ENCODE measurements at places on chromosomes 16 and 17.

DNA sequence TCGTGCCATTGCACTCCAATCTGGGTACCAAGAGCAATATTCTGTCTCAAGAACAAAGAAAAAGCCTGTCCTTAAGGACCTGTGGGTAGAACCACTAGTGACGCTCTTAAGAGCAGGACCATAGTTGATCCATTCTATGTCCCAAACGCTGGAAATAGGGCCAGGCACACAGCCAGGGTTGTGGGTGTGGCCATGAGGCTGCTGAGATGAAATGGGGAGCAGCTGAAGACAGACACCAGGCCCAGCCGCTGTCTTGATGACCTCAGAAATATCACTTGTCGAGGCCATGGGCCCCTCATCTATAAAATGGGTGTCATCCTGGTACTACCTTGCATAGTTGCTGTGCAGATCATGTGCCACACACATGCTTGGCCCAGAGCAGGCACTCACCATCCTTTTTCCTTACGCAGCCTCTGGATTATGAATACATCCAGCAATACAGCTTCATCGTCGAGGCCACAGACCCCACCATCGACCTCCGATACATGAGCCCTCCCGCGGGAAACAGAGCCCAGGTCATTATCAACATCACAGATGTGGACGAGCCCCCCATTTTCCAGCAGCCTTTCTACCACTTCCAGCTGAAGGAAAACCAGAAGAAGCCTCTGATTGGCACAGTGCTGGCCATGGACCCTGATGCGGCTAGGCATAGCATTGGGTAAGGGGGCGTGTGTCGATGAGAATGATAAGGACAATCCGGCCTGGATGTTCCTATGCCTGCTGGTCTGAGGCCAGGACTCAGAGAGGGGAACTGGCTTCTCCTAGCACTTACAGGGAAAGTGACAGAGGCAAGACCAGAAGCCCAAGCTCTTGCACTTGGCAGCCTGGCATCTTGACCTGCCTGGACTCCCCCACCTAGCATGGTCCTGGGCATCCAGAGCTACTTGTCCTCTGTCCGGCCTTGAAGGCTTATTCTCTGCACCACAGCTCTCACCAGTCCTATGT lies 25.5 kb downstream of the CDH5 start:
- DNase-seq, result no peak

DNA sequence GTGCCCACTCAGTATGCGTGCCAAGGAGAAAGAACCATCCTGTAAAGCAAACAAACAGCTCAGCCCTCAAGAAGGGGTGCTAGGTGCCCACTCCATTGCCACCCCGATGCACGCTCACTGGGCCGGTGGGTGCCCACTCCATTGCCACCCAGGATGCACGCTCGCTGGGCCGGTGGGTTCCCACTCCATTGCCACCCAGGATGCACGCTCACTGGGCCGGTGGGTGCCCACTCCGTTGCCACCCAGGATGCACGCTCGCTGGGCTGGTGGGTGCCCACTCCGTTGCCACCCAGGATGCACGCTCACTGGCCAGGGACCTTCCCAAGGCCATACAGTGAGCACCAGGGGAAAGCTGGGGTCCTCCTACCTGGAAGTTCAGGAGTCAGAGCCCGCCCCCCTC lies 28.1 kb downstream of the HASPIN start:
- DNase-seq, result no peak

- no peak for DNase-seq
Measured at GRCh38 chr17:4438162-4438944, 4.6 kb downstream of the SPNS3 start.

- DNase-seq, result no peak
Measured at GRCh38 chr16:11225677-11226549, 30.1 kb downstream of the SOCS1 start.

DNA sequence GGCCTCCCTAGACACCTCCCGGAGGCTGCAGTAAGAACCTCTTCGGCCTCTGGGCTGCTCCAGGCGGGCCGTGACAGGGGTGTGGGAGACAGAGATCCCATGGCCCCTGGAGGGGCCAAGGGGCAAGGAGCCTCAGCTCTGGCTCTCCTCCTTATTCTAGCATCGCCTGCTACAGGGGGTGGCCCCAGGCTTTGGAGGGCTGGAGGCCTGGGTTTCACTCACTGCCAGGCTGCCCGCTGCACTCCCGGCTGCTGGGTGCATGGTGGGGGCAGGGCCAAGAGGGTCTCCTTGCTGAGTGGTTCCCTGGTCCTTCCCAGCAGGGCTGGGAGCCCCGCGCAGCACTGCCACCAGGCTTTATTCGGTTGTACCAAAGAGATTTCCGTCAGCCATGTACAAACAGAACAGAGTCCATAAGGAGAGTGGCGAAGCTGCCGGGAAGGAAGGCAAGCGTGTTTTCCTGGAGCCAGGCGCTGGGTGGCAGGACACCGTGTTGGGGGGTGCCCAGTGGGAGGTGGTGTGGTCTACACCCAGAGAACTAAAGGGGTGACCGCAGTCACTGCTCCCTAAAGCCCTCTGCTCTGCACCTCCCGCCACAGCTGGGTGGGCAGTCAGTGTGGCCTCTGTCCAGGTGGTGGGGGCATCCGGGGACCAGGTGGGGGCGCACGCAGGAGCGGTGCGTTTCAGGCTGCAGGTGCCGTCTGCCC lies 2.0 kb downstream of the NPB start:
- DNase-seq, result no peak

DNA sequence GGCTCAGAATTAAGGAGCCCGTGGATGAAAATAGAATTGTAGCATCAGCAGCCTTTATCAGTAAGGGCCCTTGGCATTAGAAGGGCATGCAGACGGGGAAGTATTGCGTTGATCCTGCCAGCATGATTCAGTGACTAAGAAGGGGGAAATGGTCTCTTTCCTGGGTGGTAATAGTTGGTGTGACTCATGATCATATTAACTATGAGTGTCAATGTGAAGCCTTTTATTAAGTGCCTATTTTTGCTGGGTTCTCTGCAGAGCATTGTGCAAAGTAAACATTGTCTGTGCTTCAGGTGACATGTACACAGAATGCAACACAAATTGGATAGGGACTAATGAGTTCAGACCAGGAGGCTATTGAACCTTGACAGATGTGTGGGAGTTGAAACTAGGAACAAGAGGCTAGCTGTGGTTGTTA lies 24.5 kb downstream of the RCVRN start:
- DNase-seq, result peak; percentile 75

- no peak for DNase-seq
Measured at GRCh38 chr17:80953471-80954315, 37.9 kb upstream of the CHMP6 start.

- no peak for DNase-seq
Measured at GRCh38 chr16:66258916-66259845, 107.3 kb upstream of the CDH5 start.

DNA sequence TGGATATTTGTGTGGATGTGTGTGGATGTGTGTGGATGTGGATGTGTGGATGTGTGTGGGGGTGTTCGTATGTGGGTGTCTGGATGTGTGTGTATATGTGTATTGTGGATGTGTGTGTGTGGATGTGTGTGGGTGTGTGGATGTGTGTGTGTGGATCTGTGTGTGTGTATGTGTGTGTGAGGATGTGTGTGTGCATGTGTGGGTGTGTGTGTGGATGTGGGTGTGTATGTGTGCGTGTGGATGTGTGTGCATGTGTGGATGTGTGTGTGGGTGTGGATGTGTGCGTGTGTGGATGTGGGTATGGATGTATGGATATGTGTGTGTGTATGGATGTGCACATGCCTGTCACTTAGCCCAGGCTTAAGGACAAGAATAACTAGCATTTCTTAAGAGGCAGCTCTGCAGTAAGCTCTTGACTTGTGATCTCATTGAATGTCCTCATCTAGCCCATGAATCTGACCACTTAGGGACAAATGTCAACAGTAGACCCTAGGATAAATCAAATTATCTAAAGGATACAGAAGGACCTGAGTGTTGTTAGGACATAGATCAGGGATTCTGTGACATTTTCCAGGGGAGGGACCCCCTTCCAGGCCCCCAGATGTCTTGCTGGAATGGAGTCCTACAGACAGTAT lies 83.5 kb downstream of the BMERB1 start:
- no peak for DNase-seq

- no peak for DNase-seq
Measured at GRCh38 chr17:43545383-43545632, 832 bp downstream of the ETV4 start.

- DNase-seq, result no peak
Measured at GRCh38 chr16:78762222-78762621, 662.8 kb downstream of the WWOX start.

DNA sequence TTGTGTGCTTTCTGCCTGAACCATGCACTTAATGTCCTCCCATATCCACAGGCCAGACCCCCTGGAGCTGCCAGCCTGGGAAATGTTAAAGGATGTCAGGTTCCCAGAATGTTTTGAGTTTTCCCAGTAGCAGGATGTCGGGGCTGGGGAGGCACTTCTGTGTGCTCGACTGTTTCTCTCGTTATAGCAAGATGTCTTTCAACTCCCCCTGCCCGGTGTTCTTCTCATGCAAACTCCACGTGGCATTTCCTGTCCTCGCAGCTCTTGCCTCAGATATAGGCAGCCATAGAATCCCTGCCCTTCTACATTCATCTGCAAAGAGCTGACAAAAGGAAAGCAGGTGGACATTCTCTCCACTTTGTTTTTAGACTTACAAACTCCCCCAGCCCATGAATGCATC lies 457.2 kb upstream of the CDH11 start:
- DNase-seq, result no peak

GRCh38 chr16:16189842-16190241 lies 33.5 kb downstream of the ABCC6 start:
- no peak for DNase-seq

DNA sequence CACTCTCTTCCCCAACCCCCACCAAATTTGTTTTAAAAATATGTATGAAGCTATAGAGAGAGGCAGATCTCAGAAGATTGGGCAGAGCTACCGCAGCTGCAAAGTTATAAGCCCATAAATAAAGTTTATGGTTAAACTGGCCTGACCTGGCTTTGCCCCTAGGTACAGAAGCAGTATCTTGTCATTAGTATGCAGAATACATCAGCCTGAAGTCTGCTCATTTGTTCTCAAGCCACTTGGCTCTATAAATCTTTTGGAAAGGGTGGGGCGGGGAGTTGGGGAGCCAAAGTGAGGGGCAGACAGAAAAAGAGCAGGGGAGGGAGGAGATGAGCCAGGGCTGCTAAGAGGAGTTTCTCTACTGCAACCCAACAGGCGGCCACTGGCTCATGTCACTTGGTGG lies 113.2 kb downstream of the SOX9 start:
- no peak for DNase-seq

- no peak for DNase-seq
Measured at GRCh38 chr16:48811478-48811877, 201.5 kb upstream of the N4BP1 start.

- no peak for DNase-seq
Measured at GRCh38 chr17:2484876-2485275, 26.8 kb downstream of the METTL16 start.

GRCh38 chr17:67272312-67273047 lies 27.5 kb upstream of the HELZ start:
- no peak for DNase-seq

GRCh38 chr17:57308543-57309186 lies 52.3 kb downstream of the MSI2 start:
- no peak for DNase-seq

GRCh38 chr16:80265624-80266306 lies 275.0 kb upstream of the DYNLRB2 start:
- DNase-seq, result no peak

DNA sequence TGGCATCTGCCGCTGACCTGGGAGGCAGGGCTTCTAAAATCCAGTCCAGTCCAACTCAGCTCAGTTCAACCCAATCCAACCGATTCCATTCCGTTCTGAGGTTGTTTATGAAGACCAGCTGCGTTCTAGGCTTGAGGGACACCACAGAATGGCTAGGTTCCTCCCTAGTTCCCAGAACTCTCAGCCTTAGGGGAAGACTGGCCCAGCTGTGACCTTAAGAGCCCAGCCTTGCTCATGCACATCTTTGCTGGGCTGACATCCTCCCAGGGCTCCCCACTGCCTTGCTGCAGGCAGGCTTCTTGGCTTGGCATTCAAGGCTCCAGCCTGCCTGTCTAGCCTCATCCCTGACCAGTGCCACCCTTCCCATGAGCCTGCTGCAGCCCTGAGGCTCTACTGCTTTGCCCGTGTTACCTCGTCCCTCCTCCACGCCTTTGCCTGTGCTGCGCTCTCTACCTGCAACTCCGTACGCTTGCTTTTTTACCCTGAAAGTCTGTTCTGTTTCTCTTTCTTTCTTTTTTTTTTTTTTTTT lies 7.9 kb downstream of the SLC12A3 start:
- no peak for DNase-seq

- DNase-seq, result peak; percentile 10
Measured at GRCh38 chr17:74633326-74633725, 9.8 kb upstream of the CD300E start.

DNA sequence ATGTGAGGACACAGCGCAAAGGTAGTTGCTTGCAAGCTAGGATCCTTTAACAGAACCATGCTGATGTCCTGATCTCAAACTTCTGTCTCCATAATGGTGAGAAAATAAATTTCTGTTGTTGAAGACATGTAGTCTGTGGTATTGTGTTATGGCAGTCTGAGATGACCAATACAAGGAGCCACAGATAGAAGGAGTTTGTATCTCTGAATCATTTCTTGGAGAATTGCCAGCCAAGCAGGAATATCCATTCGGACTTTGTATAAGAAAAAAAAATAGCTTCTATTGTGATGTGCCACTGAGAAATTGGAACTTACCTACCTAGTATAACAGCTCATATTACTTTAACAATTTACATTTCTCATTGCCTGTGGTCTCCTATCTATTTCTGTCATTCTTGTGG lies 447.6 kb upstream of the CA10 start:
- no peak for DNase-seq

GRCh38 chr16:89705006-89705405 lies 3.5 kb upstream of the SPATA2L start:
- DNase-seq, result no peak

GRCh38 chr16:58148526-58148925 lies 19.3 kb upstream of the CFAP20 start:
- no peak for DNase-seq

- no peak for DNase-seq
Measured at GRCh38 chr16:8863594-8864424, 5.0 kb downstream of the CARHSP1 start.

DNA sequence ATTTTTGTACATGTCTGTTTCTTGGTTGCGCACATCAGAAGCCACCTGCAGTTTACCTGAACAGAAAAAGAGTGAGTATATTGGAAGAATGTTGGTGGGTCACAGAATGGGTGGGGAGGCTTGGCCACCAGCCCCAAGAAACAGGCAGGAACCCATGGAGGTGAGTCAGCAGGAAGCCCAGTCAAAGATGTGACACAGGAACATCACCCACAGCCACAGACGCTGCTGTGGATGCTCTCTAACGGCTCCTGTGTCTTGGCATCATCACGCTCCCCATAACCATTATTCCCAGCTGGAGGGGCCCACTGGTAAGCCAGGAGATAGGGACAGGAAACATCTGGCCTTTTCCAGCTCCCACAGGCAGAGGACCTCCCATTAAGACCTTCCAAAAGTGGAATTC lies 94.0 kb upstream of the WSB1 start:
- no peak for DNase-seq

Measured in ACHN (cell line).